A549 treated with Mapracorat at 1 μM for 4 hours (cell line): ENCODE measurements at places on chromosomes 1 and 21. TPM values are rescaled to one million over a fixed set of nuclear protein-coding genes. Genes with fewer than 3 reads are reported as not detected.

TEX38 gene
- total RNA-seq, result not detected in 5 replicates

CLDN17 gene
- total RNA-seq, result not detected in 5 replicates

LRRIQ3 gene
- total RNA-seq, result 0.53 to 1.1 TPM (median 0.62 TPM) in 5 replicates

OR10Z1 gene
- total RNA-seq, result not detected in 5 replicates

TMEM201 gene
- 10.3 to 14.6 TPM (median 12.7 TPM) in 5 replicates for total RNA-seq

SLC25A34 gene
- 0.19 to 0.53 TPM (median 0.30 TPM) in 5 replicates for total RNA-seq

ARHGEF11 gene
- total RNA-seq, result 15.1 to 17.7 TPM (median 17.3 TPM) in 5 replicates

APP gene
- 256 to 307 TPM (median 281 TPM) in 5 replicates for total RNA-seq

HES4 gene
- 22.0 to 73.2 TPM (median 67.5 TPM) in 5 replicates for total RNA-seq

RHBDL2 gene
- 1.6 to 2.8 TPM (median 1.8 TPM) in 5 replicates for total RNA-seq

HSD3B1 gene
- 0.27 TPM in 1 of 5 replicates, not detected in the others for total RNA-seq

KCNJ15 gene
- 0.27 to 0.55 TPM (median 0.32 TPM) in 3 of 5 replicates, not detected in the others for total RNA-seq

REN gene
- not detected in 5 replicates for total RNA-seq

OR2G6 gene
- total RNA-seq, result not detected in 5 replicates

MTMR11 gene
- 7.3 to 9.8 TPM (median 8.1 TPM) in 5 replicates for total RNA-seq

HAO2 gene
- total RNA-seq, result not detected in 5 replicates

OR2L3 gene
- total RNA-seq, result not detected in 5 replicates

TSPEAR gene
- not detected in 5 replicates for total RNA-seq

ATF6 gene
- total RNA-seq, result 12.3 to 14.9 TPM (median 14.4 TPM) in 5 replicates

RHOC gene
- total RNA-seq, result 351 to 403 TPM (median 363 TPM) in 5 replicates

FCMR gene
- 4.7 to 6.4 TPM (median 4.9 TPM) in 5 replicates for total RNA-seq

TNNI3K gene
- 0.22 TPM in 1 of 5 replicates, not detected in the others for total RNA-seq

LYPD8 gene
- 0.13 to 0.19 TPM in 2 of 5 replicates, not detected in the others for total RNA-seq

SH2D5 gene
- 11.9 to 19.3 TPM (median 16.4 TPM) in 5 replicates for total RNA-seq

DVL1 gene
- 38.7 to 77.6 TPM (median 66.9 TPM) in 5 replicates for total RNA-seq

NBPF26 gene
- total RNA-seq, result 3.8 to 5.6 TPM (median 4.8 TPM) in 5 replicates

TCP10L gene
- 0.67 to 0.95 TPM (median 0.80 TPM) in 5 replicates for total RNA-seq

HTR6 gene
- total RNA-seq, result 0.15 to 0.22 TPM (median 0.19 TPM) in 4 of 5 replicates, not detected in the other

CDK11B gene
- total RNA-seq, result 24.2 to 26.3 TPM (median 25.5 TPM) in 5 replicates

RBM11 gene
- total RNA-seq, result not detected in 5 replicates

ZNF683 gene
- total RNA-seq, result not detected in 5 replicates

OLFM3 gene
- total RNA-seq, result not detected in 5 replicates
